ENCODE measurements at places on chromosomes 1 and 21. TPM values are rescaled to one million over a fixed set of nuclear protein-coding genes. Genes with fewer than 3 reads are reported as not detected.

DNA sequence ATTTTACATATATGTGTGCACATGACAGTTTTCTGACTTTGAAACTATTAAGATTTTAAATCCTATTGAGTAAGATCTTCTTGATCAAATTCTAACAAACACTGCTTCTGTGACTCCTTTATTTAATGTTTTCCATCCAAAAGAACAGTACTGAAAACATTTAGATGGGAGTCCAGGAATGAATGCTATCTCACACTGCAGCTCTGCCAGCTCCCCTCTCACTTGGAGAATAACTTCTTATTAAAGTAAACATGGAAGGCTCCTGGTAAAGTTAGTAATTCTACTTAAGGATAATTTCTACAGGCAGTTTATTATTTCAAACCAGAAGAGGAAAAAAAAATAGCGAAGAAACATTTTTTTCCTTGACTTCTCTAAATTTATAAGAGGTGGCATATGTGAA is 349.1 kb downstream of the DPYD start:
- DNase-seq, result no peak

- DNase-seq, result no peak
These were observed 21.2 kb upstream of the DISC1 start for GRCh38 chr1:231605149-231606100.

DNA sequence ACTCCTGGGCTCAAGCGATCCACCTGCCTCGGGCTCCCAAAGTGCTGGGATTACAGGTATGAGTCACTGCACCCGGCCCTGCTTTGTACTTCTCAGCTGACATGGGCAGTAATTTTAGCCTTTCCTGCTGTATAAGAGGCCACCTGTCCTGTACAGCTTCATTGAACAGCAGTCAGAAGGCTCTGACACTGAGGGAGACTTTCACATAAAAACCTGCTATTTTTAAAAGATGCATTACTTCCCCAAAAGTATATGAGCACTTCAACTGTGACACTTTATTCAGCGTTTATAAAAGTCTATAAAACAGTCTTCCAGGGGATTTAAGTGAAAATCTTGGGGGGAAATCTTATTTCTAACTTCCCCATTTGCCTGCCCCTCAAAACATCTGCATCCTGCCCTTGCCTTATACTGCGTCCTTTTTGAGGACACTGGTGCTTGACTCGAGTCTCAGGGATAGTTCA is 17.6 kb downstream of the RNU5D-1 start:
- DNase-seq, result no peak

GRCh38 chr1:75129983-75130789 is 4.0 kb upstream of the LHX8 start:
- no peak for DNase-seq

DNA sequence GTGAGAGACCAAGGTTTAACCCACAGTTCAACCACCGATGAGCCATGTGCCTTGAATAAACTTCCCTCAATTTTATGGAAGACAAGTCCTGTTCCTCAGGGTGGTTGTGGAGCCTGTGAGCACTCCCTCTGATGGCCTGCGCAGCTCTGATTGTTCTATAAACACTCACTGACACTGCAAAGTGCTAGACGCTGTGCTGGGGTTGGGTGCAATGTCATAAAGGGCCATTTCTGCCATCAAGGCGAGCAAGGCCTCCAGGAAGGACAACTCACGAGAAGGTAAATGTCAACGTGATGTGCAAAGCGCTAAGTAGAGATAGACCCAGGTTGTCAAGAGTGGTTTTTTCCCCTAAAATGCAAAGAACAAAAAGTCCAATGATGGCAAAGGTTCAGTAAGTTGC is 75.7 kb upstream of the SYT6 start:
- no peak for DNase-seq

DNA sequence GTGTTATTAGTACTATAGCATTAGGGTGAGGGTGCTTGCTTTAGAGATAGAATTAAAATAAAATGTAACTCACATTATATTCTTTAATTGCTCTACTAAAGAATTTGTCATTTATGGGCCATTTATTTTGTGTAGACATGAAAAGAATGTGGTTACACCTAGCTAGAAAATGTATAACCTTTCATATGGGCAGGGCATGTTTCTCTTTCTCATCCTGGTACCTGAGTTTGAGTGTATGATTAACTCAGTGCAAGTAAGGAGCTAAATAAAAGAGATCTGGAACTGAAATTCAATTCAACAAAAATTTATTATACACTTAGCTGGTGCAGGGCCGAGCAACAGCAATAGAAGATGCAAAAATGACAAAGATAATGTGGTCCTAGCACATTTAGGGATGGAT is 47.4 kb downstream of the MAP3K7CL start:
- DNase-seq, result no peak

GRCh38 chr1:56688522-56689026 is 43.5 kb downstream of the PRKAA2 start:
- DNase-seq, result no peak

GRCh38 chr1:228824366-228824765 is 89.1 kb downstream of the RHOU start:
- DNase-seq, result no peak

GRCh38 chr1:26690576-26691031 is 5.2 kb upstream of the ARID1A start:
- DNase-seq, result no peak

DNA sequence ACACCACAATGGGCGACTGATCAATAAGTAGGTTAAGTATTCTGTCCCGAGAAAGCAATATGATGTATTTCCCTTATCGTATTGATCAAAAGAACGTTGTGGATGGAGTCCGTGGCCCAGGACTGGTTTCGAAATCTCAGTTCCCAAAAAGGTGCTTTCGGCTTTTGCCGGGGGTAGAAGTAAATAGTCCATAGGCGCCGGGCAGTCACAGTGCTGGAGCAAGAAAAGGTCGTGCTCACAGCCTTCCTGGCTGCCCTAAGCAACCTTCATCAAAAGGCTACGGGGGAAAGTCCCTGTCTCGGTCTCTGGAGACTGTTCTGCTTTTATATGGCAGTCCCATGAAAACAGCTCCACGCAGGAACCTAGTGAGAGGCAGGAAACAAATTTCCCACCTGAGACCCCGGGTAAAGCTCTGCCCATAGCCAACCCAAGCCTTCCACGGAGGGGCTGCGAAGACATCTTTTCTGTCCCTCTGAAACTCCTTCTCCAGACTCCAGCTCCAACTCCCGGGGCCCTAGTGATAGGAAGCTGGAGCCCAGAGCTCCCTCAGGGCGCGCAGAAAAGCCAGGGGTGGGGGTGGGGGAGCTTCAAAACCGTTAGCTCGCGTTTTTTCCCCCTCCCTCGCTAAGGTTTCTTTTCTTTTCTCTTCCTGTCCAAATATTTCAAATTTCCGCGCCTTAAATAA is 7.0 kb downstream of the CDKN2C start:
- DNase-seq, result no peak

DNA sequence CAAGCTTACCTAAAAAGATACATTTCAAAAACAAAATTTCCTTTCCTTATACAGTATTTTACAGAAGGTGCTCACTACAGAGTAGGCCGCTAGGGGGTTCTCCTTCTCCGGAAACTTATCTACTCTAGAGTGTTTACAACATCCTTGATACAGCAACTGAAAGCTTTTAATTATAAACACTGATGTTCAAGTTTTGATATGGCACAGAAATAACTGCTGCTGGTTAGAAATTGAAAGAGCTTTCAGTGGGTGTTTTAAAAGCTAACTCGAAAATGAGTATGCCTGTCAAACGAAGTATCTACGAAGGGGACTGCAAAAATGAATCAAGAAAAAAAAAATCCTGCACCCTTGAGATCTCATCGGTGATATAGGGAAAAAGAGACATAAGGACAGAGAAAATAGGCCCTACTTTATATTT is 1.0 kb downstream of the YOD1 start:
- no peak for DNase-seq

- DNase-seq, result no peak
These were observed 908 bp downstream of the DDI2 start for GRCh38 chr1:15618077-15618654.

DNA sequence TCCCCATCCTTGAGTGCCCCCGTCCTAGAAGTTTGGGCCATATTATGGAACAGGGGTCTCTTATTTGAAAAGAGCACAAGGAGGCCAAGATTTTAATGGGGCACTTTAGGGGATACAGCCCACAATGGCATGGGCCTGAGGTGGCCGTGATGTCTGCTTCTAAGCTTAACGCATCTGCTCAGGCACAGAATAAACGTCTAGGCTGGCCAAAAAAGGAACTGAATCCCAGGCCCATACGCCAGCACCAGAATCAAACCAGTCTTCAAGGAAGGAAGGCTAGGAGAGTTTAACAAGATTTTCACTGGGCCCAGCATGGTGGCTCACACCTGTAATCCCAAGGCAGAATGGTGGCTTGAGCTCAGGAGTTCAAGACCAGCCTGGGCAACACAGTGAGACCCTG is 9.2 kb upstream of the SARS1 start:
- no peak for DNase-seq

Gene SERPINC1
- polyA plus RNA-seq, result 0.16 TPM

Gene RASSF5
- 12.3 TPM for polyA plus RNA-seq

Gene SWT1
- 9.0 TPM for polyA plus RNA-seq

Gene TNFRSF18
- 0.97 TPM for polyA plus RNA-seq

Gene CD5L
- not detected for polyA plus RNA-seq

Gene TRIM45
- polyA plus RNA-seq, result 16.6 TPM
